ENCODE measurements at places on chromosomes 5 and 9. TPM values are rescaled to one million over a fixed set of nuclear protein-coding genes. Genes with fewer than 3 reads are reported as not detected.
A peak's percentile ranks its signal among the peaks of the same experiment; 100 is the strongest.

Gene CCL27
- not detected for total RNA-seq

Gene CER1
- total RNA-seq = not detected

Gene KIF4B
- total RNA-seq = 0.06 TPM

DNA sequence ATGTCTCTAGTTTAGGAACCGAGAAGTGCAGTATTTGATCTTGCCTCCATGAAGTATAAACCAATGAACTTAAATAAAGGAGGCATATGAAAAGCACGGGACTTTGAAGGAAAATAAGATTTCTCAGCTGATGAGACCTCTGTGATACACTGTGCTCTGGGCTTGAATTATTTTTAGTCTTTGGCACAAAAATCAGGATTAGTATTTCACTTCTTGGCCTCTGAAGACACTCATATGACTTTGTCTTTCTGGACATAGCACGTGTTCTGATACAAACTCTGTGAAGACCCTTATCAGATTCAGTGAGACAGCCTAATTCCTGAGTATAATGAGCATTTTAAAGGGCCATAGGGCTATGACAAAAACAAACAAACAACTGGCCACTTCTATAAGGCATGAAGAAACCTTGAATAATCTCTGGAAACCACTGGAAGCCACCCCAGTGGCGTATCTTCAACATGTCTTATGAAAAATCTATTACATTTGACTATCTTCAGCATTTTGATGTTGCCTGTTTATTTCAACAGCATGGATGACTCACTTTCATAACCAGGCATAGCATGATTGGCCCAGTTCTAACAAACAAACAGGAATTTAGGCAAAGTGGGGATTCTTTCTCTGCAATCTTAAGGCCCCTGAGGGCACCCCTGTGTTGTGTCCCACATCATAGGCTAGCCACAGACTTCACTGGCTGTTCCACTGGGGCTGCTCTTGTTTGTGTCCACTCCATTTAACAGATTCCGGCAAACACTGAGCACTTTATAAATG is 90.3 kb upstream of the ZNF462 start:
- no peak for DNase-seq

Gene RPP25L
- total RNA-seq = 57.9 TPM

GRCh38 chr5:73464016-73464745 is 15.6 kb upstream of the FOXD1 start:
- no peak for DNase-seq

DNA sequence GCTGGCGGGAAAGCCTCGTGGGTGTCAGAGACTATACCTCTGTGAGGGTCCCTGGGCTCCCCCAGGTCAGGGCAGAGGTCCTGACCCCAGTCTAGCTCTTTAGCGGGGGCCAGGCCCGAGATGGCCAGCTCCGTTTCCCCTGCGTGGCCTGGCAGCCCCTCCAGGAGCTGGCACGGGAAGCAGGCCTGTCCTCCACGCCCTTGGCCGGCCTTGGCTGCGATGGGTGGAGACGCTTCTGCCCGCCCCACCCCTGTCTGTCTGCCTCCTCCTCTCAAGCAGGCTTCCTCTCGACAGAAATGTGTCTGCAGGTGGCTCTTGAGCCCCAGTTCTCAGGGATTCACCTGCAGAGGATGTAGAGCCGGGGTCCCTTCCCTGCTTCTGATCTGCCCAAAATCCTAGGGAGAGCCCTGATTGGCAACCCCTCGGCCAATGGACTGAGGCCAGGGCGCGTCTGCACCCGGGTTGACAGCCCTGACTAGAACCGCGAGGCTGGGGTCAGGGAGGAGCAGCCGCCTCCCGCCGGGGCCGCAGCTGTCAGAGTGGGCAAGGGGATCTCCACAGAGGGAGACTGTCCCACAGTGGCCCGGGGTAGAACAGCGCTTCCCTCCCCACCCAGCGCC is 2.6 kb upstream of the GRIN1 start:
- peak; percentile 63 for DNase-seq
